ENCODE measurements at places on chromosomes 1 and 21. TPM values are rescaled to one million over a fixed set of nuclear protein-coding genes. Genes with fewer than 3 reads are reported as not detected.

GRCh38 chr1:3661631-3662030 lies 9.3 kb downstream of the TP73 start:
- no peaks in the 10 kb centered on the region for H3K36me3 ChIP-seq
- no peak overlapping the region for H3K4me3 ChIP-seq
- DNase-seq, result no peak
- H3K27me3 ChIP-seq, result peaks cover 30% of the 10 kb centered on the region

DNA sequence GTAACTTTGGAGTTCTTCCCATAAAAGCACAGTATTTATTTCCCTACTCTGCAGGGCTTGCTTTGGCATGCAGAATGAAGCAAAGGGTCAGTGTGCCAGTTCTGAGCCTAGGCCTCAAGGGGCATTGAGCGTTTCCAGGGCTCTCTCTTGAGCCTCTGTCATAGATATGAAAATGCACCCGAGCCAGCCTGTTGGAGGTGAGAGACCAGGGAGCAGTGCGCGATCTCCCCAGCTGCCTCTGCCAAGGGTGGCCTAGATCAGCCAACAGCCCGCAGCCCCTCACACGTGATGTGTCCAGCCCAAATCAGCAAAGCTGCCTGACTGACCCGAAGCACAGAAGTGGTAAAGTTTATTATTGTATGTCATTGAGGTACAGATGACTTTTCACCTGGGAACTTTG lies 63.7 kb downstream of the TENT5C start:
- peaks cover 12% of the 10 kb centered on the region for H3K4me1 ChIP-seq
- DNase-seq, result no peak
- H3K4me3 ChIP-seq, result no peak overlapping the region
- no peaks in the 10 kb centered on the region for H3K36me3 ChIP-seq

DNA sequence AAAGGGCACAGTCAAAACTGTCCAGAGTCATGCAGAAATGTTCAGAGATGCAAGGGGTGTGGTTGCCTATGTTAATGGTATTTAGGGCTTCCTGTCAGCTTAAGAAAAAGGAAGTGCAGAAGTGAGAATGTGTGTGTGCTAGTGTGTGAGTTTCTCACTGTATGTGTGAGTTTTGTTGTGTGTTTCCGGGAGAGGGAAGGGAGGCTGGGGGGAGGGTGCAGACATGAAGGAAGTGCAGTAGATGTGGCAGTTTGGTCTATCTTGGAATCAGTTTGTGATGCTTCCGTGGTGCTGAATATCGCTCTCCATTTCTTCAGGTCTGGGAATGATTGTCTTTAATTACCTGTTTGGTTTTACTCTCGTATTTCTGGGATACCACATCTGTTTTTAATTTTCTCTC lies 16.5 kb upstream of the ATP6V1G3 start:
- H3K4me1 ChIP-seq, result no peaks in the 10 kb centered on the region
- no peak overlapping the region for H3K27ac ChIP-seq
- H3K27me3 ChIP-seq, result no peaks in the 10 kb centered on the region
- DNase-seq, result no peak
- H3K36me3 ChIP-seq, result no peaks in the 10 kb centered on the region
- no peak overlapping the region for H3K4me3 ChIP-seq

DNA sequence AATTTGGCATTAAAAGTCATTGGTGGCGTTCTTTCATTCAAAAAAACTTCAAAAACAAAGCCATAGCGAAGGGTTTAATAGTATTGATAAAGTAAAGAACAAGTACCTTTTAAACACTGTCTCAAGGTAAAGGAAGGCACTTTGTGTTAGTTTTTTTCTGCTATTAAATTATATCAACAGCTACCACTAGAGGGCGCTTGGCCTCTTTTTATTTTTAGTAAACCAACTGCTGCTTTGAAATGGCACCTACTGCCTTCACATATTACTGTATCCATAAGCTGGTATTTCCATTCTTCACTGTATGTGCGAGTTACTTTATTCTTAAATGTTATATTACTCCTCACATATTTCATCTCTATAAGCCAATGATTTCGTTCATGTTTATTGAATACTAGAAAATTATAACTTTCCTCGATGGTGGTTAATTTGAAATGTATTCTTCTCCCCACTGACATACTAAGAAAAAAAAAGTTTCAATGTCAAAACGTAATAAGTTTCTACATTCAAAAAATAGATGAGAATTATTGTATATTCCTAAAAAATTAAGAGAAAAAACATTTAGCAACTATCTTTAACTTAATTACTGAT lies 125.7 kb upstream of the CXADR start:
- no peaks in the 10 kb centered on the region for H3K4me1 ChIP-seq
- no peak overlapping the region for H3K4me3 ChIP-seq
- peak; percentile 14 for DNase-seq
- no peaks in the 10 kb centered on the region for H3K36me3 ChIP-seq
- no peak overlapping the region for H3K27ac ChIP-seq

ADGRB2 gene
- 25.1 TPM for total RNA-seq
